ENCODE measurements at places on chromosomes 2 and 18.
A peak's percentile ranks its signal among the peaks of the same experiment; 100 is the strongest.

GRCh38 chr2:190328573-190329147 lies 9.0 kb upstream of the HIBCH start:
- no peak for DNase-seq

DNA sequence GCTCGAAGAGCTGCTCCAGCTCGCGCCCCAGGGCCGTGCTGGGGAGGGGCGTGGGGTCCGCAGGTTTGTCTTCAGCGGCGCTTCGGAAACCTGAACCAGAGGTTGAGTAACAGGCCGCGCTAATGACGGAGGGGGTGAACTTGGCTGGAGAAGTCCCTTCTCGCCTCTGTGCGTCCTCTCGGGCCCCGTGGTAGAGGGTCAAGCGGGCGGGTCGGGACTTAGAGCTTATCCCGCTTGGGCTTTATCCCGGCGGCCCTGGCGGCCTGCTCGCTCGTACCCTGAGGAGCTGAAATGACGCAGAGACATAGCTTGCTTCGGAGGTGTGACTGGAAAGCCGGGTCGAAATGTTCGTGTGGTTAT lies 479 bp downstream of the RNMT start:
- no peak for DNase-seq

DNA sequence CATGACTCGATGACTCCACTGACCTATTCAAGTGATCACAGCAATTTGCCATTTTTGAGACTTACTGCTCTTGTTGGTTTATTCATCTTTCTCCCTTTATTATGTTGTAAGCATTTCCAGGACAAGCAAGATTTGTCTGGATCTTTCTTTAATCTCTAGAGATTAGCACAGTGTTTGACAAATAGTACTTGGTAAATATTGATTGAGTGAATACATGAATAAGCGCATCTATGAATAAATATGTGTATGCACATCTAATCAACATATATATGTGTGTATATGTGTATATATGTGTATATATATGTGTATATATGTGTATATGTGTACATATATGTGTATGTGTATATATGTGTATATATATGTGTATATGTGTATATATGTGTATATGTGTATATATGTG lies 7.3 kb downstream of the TMX3 start:
- no peak for DNase-seq

DNA sequence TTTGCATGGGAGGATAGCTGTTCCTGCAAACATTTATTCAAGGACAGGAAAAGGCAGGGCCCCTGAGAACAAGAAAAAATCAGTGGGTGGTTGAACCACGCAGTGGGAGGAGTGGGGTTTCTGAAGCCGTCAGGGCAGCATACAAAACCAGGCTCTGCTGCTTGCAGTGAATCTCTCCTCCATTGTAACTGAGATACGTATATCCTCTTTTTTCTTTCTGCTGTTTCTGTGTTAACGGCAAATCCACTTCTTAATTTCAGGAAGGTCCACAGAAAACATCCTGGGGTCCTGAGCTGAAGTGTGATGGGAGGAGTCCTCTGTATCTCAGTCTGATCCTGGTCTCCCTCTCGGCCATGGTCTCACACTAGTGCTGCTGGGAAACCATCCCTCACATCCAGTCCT lies 27.2 kb upstream of the KCNF1 start:
- no peak for DNase-seq

GRCh38 chr18:45553723-45554388 lies 61.4 kb upstream of the SLC14A2 start:
- no peak for DNase-seq

GRCh38 chr2:18049325-18049724 lies 170.9 kb downstream of the KCNS3 start:
- DNase-seq: no peak

GRCh38 chr18:47606526-47606925 lies 323.9 kb downstream of the SMAD2 start:
- no peak for DNase-seq

DNA sequence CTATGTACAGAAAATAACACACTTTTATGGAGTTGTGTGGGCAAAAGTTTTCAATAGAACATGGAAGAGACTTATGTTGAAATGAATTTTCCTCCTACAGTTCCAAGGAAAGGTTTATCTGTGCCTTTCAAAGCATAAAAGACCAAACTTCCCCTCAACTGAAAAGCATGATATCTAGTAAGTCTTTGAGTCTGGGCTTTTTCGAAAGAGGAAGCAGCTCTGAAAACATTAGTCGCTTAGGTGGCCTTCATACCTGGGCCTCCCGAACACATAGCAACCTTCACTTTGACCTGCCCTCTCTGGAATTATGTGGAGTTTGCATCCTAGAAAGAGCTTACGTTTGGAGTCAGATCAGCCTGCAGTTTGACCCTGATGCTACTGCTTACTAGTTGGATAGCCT lies 4.8 kb upstream of the CAPN14 start:
- no peak for DNase-seq

DNA sequence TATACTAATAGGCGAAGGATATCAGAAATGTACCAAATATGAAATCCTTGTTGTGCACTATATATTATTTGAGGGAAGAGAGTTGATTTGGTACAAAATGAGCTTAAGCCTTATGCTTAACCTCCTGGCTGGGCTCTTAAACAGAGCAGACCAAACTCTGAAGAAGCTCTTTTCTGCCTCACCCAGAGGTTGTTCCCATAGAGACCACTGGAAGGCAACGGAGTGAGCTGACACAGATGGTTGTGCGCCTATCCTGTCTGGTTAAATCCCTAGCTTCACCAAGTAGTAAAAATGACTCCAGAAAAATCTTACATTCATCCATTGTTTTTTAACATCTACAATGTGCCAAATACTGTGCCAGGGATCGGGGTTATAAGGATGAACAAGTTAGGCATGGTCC lies 55.9 kb upstream of the NOL4 start:
- no peak for DNase-seq

- DNase-seq: no peak
Measured at GRCh38 chr2:214536625-214537024, 125.8 kb downstream of the VWC2L start.

- no peak for DNase-seq
Measured at GRCh38 chr2:64067326-64067725, 48.1 kb upstream of the VPS54 start.

- no peak for DNase-seq
Measured at GRCh38 chr2:43222475-43223309, 3.7 kb downstream of the ZFP36L2 start.

DNA sequence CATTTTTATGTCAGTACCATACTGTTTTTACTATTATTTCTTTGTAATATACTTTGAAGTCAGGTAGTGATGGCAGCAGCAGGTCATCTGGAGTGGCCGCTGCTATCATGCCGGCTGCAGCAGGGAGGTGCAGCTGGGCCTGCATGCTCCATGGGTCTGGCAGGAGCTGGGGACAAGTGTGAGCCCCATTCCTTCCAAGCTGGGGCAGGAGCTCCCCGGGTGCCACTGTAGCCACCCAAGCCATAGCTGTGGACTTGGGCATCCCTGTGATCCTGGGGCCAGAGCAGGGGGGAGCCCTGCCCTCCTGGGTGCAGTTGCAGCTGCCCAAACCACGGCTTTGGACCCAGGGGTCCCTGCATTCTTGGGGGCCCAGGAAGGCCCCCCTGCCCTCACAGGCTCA lies 59.2 kb downstream of the CSRNP3 start:
- no peak for DNase-seq

GRCh38 chr18:63273222-63273927 lies 46.2 kb downstream of the BCL2 start:
- no peak for DNase-seq

GRCh38 chr2:200509612-200510433 lies at the start of gene KCTD18:
TSS of gene KCTD18 (minus strand) at chr2:200510068. CDS start at chr2:200507016, 3,052 bp downstream.
- DNase-seq: peak; percentile 91

GRCh38 chr2:3462493-3463104 lies 56.7 kb downstream of the ADI1 start:
- DNase-seq: no peak

DNA sequence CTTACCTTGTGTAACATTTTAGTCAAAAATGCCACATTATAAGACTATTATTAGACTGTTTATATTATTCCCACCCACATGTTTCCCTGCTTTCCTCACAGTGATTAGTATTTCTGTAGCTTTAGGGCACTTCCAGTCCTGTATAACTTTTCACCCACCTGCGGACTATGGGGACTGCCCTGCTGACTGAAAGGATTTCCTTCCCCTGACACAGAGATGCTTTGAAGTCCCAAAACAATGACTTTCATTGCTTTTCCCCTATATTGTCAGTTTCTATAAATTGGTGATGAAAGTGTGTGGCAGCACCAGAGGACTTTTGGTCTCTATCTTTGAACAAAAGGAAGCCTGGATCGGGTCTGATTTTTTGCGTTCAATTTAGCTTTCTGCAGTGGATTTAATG lies 59.0 kb upstream of the OTX1 start:
- DNase-seq: no peak

GRCh38 chr18:35564795-35565453 lies 16.6 kb upstream of the GALNT1 start:
- DNase-seq: no peak

DNA sequence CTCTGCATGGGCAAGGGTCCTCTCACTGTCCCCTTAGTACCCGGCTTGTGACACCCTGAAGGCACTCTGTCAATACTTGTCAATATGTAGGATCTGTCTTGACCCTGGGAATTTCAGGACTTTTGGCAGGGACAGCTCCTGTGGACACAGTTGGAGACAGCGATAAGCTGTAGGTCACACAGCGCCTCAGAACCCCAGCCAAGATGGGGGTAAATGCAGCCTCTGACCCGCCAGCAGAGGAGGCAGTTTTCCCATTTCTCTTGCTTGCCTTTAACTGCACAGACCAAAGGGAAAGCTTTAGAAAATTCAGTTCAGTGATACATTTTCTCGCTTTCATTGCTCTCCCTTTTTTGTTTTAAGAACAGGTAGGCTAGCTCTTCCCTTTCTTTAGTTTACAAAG lies 54.8 kb upstream of the KLHL29 start:
- DNase-seq: no peak

DNA sequence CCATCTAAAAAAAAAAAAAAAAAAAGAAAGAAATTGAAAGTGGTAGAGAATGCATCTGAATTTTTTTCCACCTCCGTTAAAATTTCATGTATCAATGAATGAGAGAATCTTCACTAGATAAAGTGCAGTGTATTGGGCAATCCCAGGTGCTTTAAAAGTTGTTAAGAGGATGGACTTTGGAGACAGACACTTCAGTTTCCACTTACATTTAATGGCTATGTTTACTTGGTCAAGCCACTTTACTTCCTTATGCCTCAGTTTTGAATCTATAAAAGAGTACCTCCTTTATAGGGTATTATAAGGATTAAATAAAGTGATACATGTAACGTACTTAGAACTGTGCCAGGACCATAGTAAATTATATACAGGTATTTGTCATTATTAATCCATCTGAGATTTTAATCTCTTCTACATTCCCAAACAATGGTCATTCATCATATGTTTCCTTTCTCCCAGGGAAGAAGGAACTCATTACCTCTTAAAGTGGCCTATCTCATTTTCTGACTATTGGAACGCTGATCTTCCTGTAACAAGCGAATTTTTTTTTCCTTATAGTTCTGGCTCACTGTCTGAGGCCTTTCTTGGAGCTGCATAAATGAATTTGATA lies 29.1 kb upstream of the TANK start:
- no peak for DNase-seq

DNA sequence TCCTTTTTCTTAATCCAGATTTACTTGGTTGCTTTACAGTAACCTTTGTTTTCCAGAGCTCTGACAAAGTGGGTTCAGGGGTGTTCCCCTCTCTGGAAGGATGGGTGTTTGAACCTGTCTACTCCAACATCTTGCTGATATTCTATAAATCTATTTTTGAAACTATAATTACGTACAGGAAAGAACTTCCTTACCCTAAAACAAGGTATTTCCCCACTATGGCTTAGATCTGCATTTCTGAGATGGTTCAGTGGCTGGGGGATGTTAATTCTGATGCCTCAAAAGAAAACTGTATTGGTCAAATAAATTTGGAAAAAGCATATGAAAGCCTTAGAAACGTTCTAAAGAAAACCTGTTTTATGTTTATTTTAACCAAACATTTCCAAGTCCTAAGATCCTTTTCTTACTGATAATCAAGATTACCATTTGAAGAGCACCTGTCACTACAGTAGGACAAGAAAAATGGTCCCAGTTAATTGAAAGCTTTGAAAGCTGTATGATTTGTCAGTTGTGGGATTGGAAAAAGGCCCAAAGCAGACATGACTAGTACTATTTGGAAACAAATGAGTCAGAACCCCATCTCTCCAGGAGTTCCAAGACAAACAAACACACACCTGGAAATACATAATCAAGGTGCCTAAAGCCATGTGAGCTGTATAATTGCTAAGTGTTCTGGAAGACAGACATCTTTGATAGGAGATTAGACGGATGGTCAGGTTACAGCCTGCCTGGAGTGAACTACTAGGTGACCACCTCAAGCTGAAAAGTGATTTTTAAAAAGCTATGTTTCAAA lies 57.5 kb downstream of the KDM3A start:
- no peak for DNase-seq

GRCh38 chr2:133887676-133888040 lies 319.4 kb upstream of the NCKAP5 start:
- no peak for DNase-seq

GRCh38 chr18:26689226-26689879 lies 141.0 kb upstream of the KCTD1 start:
- DNase-seq: no peak

GRCh38 chr2:146572598-146572997 lies 1272.2 kb upstream of the ACVR2A start:
- DNase-seq: no peak

DNA sequence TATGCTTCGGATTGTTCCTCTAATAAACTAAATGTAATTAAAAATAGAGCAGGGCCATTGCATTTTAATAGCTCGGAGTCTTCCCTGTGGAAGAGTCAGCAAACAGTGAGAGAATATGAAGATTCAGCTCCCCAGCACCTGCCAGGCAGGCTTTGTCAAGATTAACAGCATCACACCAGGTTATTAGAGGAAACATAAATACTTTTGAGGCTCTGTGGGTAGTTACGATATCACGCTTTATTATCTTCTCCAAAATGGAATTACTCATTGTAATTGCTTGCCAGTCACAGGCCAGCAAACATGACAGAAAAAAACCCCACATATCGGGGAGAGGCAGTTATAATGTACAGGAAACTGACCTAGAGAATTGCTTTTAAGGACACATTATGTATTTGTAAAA lies 303.9 kb downstream of the CPS1 start:
- DNase-seq: no peak

GRCh38 chr2:27303093-27304025 lies 4.9 kb downstream of the UCN start:
- no peak for DNase-seq

DNA sequence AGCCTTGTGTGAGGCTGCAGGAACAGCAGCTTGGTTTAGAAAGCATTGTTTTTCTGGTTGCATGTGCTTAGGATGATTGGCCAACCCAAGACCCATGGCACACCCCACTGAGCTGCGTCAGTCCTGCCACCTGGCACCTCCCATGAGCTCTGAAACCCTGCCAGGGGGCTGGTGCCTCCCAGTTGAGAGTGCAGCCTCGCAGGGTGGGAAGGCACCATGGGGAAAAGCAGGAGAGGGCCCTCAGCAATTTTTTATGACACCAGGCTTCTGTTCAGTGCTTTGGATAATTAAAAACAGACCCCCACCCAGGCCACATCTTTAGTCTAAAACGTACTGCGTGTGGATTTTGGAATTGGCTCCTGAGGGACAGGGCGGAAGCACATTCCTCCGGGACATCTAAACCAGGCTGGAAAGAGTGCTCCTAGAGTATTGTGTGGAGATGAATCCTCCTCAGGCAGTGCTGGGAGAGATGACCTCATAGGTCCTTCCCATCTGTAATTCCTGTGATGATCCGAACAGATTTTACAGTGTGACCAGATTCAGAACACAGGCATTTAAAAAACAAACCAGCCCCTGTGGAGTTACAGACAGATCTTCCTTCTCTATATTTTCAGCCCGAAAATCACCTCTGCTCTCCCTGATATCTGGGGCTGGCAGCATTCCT lies 438.3 kb downstream of the ZNF521 start:
- DNase-seq: no peak

- DNase-seq: no peak
Measured at GRCh38 chr2:71610671-71611070, 157.3 kb downstream of the DYSF start.

All from stimulated activated CD4-positive, alpha-beta T cell treated with anti-CD3 and anti-CD28 coated beads, TNF-alpha, amount 100 ng/mL, for 24 hours (primary cell).